ENCODE measurements at places on chromosomes 3 and 15.
A peak's percentile ranks its signal among the peaks of the same experiment; 100 is the strongest.

DNA sequence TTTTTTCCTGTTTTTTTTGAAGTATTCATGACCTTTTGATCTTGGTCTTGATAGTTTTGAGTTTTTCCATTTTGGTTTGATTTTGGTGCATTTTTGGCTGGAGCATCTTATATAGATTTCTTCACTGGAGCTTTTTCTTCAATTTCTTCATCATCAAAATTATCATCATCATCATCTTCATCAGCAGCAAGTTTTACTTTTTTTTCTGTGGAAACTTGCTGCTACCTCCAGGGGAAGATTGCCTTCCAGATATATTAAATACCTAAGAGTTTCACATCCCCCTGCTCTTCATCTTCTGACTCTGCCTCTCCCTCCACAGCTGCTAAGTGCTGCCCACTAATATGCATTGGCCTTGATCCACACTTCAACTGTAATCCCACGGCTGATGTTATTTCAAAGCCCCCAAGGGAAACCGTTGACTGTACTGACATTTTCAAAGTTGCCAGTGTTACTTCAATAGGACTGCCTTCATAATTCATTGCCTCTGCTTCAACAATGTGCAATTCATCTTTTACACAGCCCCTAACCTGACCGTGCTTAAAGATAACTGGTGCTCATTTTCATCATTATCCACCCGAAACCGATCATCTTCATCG is 151.7 kb downstream of the NR1D2 start:
- DNase-seq, result no peak

- peak; percentile 30 for DNase-seq
Observed at GRCh38 chr3:125098611-125099291, 43.0 kb upstream of the HEG1 start.

DNA sequence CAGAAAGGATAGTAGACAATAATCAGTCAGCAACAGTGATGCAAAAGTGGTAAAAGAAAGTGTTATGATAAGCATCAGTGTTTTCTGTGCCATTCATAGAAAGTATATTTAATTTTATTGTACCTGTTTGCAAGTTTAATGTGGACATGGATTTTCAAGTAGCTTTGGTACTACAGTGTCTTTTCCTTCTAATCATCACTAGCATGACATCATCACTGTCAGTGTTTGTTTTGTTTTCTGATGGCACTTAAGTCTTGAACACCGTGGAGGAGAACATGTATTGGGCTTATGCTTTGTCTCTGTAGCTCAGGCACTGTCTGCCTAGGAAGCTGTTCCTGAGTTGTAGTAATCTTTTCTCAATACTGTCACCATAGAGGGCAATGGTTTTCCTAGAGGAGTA is 41.9 kb downstream of the SETD5 start:
- DNase-seq, result no peak

- no peak for DNase-seq
Observed at GRCh38 chr3:189320511-189320910, 148.7 kb downstream of the TPRG1 start.

DNA sequence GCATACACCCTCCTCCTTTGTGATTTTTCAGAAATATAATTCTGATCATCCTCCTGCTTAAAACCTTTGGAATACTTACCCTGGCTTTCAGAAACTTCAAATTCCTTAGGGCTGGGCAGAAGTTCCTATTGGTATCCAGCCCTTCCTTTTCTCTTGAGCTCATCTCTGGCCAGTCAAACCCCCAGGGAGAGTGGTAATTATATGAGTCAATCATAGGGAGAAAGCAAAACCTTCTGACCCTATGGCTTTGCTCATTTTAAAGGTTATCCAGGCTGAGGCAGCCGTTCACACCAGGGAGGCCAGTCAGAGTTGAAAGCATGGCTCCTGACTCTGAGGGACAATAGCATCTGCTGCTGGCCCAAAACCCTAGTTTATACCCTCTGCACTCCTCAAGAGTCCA is 23.9 kb upstream of the CTNNB1 start:
- DNase-seq, result no peak

DNA sequence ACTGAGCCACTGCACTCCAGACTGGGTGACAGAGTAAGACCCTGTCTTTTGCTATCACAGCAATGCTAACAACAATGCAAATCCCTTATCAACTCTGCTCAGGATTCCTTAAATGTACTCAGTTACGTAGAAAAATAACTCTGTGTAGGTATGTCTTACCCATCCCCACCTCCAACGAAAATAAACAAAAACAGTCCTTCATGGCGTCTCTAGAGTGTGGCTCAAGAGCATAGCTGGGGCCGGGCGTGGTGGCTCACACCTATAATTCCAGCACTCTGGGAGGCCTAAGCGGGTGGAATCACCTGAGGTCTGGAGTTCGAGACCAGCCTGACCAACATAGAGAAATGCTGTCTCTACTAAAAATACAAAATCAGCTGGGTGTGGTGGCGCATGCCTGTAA is 13.2 kb upstream of the NCKIPSD start:
- no peak for DNase-seq
